ENCODE measurements at places on chromosomes 7 and 10.

DNA sequence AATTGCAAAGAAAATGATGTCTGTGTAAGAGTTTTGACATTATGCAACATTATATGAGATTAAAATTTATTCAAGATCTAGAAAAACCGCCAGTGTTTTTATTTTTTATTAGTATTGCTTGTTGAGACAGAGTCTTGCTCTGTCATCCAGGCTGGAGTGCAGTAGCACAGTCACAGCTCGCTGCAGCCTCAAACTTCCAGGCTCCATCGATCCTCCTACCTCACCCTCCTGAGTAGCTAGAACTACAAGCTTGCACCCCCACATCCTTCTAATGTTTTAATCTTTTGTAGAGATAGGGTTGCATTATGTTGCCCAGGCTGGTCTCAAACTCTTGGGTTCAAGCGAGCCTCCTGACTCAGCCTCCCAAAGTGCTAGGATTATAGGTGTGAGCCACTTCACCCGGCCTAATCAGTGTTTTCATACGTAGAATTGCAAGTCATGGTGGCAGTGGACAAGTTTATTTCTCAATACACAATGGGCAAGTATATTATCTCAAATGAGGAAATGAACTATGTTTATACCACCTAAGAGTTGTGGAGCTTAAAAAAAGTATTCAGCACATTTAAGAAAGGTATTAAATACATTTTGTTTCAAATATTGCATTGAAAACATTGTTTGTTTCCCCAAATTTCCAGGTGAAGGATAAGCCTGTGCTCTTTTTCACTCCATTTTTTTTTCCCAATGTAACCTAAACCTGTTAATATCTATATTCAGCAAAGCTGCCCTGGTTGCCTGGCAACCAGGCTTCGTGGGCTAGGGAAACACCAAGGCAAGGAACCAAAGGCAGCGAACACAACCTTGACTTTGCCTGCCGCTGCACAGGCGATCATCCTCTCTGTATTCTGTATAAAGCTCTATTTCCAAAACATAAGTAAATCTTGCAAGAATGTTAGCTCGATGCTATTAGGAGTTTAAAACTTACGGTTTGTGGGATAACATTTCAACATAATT lies 163.9 kb downstream of the CACNB2 start:
- DNase-seq = no peak

GRCh38 chr7:35035511-35035961 lies 1.7 kb downstream of the DPY19L1 start:
- DNase-seq = peak; percentile 3

GRCh38 chr10:113402602-113403001 lies 150.3 kb upstream of the HABP2 start:
- no peak for DNase-seq

GRCh38 chr10:3179174-3179573 lies 6.6 kb upstream of the PITRM1 start:
- no peak for DNase-seq

DNA sequence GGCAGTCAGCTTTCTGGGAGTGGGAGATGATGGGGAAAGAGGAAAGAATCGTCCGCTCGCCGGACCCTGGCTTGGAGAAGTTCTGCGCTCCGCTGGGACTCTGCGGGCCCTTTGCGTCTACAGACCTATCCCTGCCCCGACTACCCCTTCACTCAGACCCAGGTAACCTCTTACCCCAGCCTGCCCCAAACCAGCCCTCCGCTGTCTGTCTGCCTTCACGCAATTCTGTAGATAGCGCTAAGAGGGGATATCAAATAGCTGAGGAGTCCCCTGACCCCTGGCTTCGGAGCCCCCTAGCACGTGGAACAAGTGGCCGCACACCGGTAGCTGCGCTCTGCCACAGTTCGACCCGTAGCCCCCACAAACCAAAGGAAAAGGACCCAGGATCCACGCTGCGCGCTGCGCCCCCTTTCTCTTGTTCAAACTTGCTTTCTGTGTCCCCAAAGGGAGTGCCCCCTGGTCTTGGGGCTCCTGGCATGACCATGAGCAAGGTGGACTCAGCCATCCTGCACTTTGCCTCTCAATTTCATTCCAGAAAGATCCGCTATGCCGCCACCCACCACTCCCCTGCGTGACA lies 7.0 kb downstream of the HOXA4 start:
- DNase-seq = no peak

GRCh38 chr7:23969443-23969842 lies 259.4 kb downstream of the STK31 start:
- no peak for DNase-seq

DNA sequence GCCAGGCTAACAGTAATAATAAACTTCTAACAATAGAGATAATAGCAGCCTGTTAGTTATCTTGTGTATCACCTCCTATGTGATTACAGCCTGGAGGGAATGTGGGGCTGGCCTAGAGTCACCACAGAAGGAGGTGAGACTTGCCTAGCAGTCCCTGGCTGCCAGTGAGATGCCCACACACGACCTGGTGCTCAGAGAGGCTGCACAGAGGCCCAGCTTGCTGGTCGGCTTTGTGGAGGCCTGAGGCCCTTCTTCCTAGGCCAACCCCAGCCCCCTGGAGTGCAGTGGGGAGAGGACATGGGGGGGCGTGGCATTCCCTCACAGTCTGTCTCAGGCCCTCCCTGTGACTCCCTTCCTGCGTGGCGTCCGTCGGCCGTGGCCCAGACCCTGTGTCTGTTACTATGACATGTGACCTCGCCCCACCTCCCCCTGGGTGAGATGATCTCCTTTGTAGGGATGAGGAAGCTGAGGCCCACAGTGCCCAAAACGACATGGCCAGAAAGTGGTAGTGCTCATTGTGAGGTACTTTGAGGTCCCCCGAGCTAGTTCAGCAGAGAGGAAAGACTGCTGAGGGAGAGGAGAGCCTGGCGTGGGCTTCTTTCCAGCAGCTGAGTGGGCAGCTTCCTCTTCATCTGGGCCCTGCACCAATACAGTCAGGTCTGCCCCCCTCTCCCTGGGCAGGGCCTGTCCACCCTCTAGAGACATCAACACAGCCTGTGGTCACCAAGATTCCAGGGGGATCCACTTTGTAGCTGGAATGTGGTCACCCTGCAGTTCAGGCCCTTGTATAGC lies 29.7 kb downstream of the UNC5B start:
- DNase-seq = no peak

DNA sequence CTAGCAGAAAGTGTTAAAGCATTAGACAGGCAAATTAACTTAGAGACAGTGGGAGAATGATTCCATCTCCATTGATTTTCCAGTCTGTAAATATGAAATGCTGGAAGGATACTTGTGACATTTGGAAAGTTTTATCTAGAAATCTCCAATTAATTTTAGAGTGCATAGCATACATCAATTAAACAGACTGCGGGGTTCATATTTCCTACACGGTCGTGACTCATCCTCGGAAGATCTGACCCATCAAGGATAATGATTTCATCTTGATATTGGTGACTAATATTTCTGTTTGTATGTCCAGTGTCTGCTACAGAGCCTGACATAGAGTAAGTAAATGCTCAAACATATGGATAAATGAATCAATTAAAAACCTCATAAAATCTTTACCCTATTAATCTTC lies 474.9 kb downstream of the KCNMA1 start:
- no peak for DNase-seq

GRCh38 chr10:66329147-66329546 lies 596.7 kb upstream of the LRRTM3 start:
- no peak for DNase-seq

DNA sequence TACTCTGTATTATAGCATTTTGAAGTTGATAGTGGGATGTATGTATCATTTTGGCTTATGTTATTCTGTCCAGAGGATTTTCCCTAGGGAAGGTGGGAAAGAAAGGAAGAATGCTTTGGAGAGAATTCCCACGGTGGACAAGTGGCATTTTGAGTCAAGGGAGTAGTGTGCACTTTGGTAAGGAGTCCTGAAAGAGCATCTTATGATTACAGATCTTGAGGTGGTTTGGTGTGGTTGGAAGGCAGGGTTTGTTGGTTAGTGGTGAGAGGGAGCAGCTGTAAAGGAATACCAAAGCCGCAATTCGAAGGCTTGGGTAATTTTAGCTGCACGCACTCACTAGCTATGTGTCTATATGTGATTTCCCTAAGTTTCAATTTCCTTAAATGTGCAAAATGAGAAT lies 16.1 kb downstream of the CCSER2 start:
- no peak for DNase-seq

- DNase-seq = no peak
Observed at GRCh38 chr10:95337423-95338160, 46.8 kb upstream of the PDLIM1 start.

GRCh38 chr7:143492043-143492471 lies 14.4 kb downstream of the TAS2R41 start:
- no peak for DNase-seq

DNA sequence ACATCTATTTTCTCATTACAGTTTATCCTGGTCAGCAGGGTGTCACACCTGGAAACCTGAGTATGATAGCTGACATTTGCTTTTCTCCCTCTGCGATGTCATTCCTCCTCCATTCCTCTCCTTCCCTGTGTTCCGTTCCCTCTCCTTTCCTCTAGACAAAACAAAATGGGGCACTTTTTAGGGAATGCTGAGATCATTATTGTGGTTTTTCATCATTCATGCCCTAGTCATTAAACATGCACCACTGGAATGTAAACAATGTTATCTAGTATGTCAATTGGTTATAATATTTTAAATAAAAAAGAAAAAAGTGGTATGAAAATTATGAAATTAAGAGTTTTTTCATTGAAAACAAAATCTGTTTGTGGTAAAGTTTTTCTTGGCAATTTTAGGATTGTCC lies 132.6 kb downstream of the MAPK8 start:
- no peak for DNase-seq

GRCh38 chr10:13450069-13450468 lies 78.7 kb downstream of the BEND7 start:
- no peak for DNase-seq

- no peak for DNase-seq
Observed at GRCh38 chr10:31099094-31099493, 67.4 kb upstream of the ZNF438 start.

- no peak for DNase-seq
Observed at GRCh38 chr7:93856323-93856722, 34.2 kb downstream of the TFPI2 start.

DNA sequence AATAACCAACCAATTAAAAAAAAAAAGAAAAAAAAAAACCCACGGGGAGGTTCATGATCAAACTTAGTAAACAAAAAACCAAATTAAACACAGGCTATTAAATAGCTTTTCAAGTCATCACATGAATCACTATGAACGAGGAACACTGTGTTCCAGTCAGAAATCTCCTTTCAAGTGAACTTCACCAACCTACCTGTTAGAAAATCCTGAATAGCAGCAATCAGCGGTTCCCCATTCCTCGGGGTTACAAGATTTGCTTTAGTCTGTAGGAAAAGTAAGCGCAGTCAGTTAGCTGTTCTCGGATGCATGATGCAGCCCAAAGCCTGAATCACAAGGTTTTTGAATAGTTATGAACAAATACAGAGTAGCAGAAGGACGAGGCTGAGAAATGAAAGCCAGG lies 19.0 kb downstream of the POLR3A start:
- no peak for DNase-seq

DNA sequence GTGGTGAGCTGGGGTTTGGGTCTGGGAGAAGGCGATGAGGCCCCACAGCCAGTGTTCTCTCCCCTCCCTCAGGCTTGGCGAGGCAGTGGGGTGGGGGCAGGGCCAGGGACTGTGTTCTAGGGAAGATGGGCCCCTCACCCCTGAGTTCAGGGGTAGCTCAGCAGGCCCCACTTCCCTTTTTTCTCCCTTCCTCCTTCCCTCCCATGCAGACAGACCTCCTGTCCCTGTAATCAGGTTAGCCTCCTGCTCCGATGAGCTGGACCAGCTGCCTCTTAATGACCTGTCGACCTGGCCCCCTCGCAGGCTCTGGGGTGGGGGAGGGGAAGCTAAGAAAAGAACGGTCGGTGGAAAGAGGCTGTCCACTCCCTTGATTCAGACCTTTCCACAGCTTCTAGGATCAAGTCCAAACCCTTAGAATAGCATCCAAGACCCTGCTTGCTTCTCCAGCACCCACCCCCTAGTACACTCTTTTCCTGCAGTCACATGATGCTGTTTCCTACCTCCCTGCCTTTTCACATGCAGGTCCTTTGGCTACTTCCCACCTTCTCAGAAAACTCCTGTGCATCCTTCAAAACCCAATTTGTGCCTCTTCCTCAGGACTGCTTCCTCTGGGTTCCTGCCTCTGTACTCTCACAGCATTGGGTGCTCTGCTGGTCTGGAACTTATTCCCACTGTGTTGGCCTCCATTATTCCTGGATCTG lies 64.1 kb downstream of the ZMIZ1 start:
- DNase-seq = peak; percentile 9

GRCh38 chr7:46468753-46469356 lies 547.8 kb upstream of the IGFBP3 start:
- no peak for DNase-seq

GRCh38 chr7:116938678-116939077 lies 14.6 kb upstream of the ST7 start:
- no peak for DNase-seq

DNA sequence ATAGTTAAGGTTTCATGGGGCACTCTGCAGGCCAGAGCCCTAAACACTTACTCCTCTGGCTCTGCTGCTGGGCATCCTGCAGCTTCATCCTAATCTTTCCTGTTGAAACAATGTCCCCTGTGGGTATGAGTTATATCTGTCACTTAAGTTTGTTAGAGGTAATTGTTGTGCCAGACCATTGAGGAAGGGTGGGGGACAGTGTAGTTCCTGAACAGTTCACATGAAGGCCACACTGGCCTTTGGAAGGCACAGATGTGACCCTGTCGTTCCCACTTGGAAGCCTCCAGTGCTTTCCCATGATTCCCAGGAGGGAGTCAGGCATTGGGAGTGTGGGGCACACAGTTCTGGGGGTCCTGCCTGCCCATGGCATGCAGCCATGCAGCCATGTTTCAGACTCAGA lies 65.3 kb downstream of the WDFY4 start:
- no peak for DNase-seq

- no peak for DNase-seq
Observed at GRCh38 chr7:110010359-110010758, 1080.6 kb upstream of the LRRN3 start.

DNA sequence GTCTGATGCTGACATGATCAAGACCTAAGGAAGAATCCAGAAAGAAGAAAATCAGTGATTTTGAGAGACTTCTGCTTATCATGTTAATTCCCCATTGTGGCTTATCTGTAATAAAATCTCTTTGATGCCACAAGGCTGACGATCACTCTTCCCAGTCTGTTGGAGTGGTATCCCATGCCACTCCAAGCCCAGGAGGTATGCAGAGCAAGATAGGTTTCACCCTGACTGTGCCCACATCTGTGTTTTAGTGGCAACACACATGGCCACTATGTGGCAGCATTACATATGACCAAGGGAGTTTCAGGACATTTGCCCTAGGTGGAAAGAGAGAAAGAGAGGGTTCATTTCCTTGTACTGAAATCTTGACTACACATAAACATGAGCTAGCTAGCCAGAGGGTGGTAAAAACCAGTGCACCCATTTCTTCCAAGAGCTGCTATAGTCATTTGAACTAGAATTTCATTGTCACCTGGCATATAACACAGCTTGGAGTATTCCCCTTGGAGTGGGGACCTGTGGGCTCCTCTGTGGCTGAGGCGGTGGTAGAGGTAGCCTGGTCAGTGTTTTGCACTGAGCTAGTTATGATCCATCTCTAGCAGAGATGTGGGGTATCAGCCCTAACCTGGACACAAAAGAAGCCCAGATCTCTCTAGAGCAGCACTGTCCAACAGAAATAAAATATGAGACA lies 20.8 kb downstream of the LAMB4 start:
- no peak for DNase-seq

All from CD4-positive, alpha-beta T cell treated with Interferon gamma for 1 hour (primary cell).